ENCODE measurements at places on chromosomes 4 and X.

GRCh38 chrX:150482537-150483206 is 85.7 kb upstream of the MTM1 start:
- DNase-seq: no peak

GRCh38 chr4:86107112-86107511 is 252.7 kb downstream of the MAPK10 start:
- no peak for DNase-seq

DNA sequence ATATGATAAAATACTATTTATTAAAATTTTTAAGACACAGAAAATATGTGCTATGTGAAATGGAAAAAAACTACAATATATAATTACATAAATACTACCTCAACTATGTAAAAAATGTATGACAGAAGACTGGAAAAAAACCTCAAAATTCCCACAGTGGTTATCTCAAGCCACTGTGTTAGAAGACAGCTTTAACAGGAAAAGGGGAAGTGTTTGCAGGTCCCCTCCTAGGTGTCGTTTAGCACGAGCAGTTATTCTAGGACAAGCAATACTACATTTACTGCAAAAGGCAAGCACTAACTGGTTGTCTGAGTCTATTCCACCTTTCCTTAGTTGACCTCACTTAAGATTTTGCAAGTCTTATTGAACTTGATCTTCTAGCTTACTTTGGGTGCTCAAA is 44.9 kb upstream of the PHF8 start:
- no peak for DNase-seq

- no peak for DNase-seq
These were observed 9.6 kb upstream of the AREG start for GRCh38 chr4:74435296-74435695.

- no peak for DNase-seq
These were observed 60.0 kb downstream of the FHIP1A start for GRCh38 chr4:151468715-151469696.

GRCh38 chrX:149040873-149041535 is 464.1 kb downstream of the IDS start:
- DNase-seq: no peak

Measured in activated CD4-positive, CD25-positive, alpha-beta regulatory T cell treated with anti-CD3 and anti-CD28 coated beads, Interleukin-2, amount 50 U/mL, for 72 hours (primary cell).